ENCODE measurements at places on chromosomes 1 and 21. TPM values are rescaled to one million over a fixed set of nuclear protein-coding genes. Genes with fewer than 3 reads are reported as not detected.
A peak's percentile ranks its signal among the peaks of the same experiment; 100 is the strongest.

- H3K27ac ChIP-seq: no peak overlapping the region
- H3K27me3 ChIP-seq: no peaks in the 10 kb centered on the region
- no peak for DNase-seq
- no peaks in the 10 kb centered on the region for H3K36me3 ChIP-seq
Observed at GRCh38 chr1:225746361-225747179, 31.1 kb upstream of the SRP9 start.

DNA sequence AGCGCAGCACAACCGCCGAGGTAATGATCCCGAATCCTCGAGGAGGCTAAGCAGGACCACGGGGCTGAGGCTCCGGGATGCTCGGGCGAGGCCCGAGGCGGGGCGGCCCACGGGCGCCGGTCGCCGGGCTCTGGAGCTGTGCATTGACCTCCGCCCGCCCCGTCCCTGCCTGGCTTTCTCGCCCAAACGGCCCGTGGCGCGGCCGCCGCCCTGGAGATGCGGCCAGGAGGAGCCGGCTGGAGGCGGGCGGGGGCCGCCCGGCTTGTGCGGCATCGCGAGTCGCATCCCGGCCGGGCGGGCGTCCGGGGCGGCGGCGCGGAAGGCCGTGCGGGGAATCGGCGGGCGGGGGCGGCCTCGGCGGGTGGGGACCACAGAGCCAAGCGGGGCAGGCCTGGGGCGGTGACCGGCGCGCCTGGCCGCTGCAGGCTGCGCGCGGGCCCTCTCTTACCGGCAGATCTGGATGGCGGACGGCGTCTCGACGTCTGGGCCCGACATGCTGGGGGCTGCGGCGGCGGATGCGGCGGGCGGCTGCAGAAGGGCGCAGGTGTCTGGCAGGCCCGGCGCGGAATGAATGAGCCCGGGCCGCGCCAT is 663 bp downstream of the ACOT7 start:
- H3K27ac ChIP-seq: peak overlapping the region; percentile 80
- no peaks in the 10 kb centered on the region for H3K27me3 ChIP-seq
- no peak for DNase-seq
- peak overlapping the region; percentile 84 for H3K4me3 ChIP-seq
- H3K36me3 ChIP-seq: peaks cover 2% of the 10 kb centered on the region

GRCh38 chr21:46650476-46651098 is 15.1 kb downstream of the PRMT2 start:
- H3K27me3 ChIP-seq: no peaks in the 10 kb centered on the region
- H3K4me1 ChIP-seq: peaks cover 29% of the 10 kb centered on the region
- peak overlapping the region; percentile 40 for H3K27ac ChIP-seq
- peaks cover 93% of the 10 kb centered on the region for H3K36me3 ChIP-seq
- no peak for DNase-seq
- no peak overlapping the region for H3K4me3 ChIP-seq

DNA sequence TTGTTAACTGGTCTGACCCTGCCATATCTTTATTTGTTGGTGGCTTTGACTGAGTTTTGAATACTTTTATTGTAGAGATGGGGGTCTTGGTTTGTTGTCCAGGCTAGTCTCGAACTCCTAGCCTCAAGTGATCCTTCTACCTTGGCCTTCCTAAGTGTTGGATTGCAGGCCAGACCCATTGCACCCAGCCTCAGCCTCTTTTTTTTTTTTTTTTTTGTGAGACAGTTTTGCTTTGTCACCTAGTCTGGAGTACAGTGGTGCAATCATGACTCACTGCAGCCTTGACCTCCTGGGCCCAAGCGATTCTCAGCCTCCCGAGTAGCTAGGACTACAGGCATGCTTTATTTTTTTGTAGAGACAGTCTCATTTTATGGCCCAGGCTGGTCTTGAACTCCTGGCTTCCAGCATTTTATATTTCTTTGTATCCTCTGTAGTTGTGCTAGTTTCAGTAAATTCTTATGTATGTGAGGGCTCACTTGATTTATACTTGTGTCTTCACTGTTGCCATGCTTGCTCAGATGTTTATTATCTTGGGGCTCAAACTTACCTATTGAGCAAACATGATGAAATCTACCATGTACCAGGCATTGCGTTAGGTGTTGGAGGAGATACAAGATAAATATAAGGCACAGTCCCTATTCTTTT is 24.1 kb downstream of the THRAP3 start:
- DNase-seq: no peak
- peaks cover 31% of the 10 kb centered on the region for H3K36me3 ChIP-seq
- H3K27ac ChIP-seq: peak overlapping the region; percentile 76
- H3K4me3 ChIP-seq: no peak overlapping the region
- H3K4me1 ChIP-seq: peaks cover 52% of the 10 kb centered on the region

GRCh38 chr21:44884097-44884496 is 10.6 kb upstream of the PTTG1IP start:
- no peak overlapping the region for H3K4me3 ChIP-seq
- peaks cover 12% of the 10 kb centered on the region for H3K36me3 ChIP-seq
- H3K27ac ChIP-seq: peak overlapping the region; percentile 16
- DNase-seq: no peak

DNA sequence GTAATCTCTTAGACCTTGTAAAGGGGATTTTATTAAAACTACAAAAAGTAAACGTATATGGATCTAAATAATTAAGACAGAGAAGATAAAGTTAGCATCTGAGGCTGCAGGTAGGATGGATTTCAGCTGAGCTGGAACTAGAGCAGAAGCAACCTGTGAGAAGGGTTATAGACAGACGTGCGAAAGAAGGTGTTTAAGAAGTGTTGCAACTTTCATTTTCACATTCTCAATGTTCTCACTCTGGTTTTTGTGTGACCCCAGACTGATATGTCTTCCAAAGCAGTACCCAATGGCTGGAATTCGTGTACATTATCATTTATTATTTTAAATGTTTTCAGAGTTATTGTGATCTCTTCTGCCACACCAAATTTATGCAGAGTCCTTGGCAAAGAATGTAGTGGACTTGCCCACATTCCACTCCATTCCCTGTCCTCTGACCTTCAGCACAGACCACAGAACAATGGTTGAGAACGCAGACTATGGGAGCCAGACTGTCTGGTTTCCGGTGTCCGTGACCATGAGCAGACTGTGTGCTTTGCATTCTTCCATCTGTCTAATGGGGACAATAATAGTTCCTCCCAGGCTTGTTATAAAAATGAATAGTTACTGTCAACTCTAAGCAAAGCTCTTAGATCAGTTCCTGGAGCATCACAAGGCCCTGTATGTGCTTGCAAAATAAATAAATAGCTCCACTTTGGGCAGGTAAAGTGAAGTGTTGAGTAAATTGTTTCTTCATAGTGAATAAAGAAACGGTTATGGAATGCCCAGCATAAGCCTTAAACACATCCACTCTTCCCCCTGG is 140.6 kb upstream of the SAMSN1 start:
- peaks cover 2% of the 10 kb centered on the region for H3K36me3 ChIP-seq
- H3K4me1 ChIP-seq: peaks cover 43% of the 10 kb centered on the region
- H3K27me3 ChIP-seq: no peaks in the 10 kb centered on the region
- no peak overlapping the region for H3K4me3 ChIP-seq
- H3K27ac ChIP-seq: peak overlapping the region; percentile 3

GRCh38 chr1:25738499-25738898 is 61.5 kb upstream of the SELENON start:
- H3K27me3 ChIP-seq: no peaks in the 10 kb centered on the region
- no peak overlapping the region for H3K27ac ChIP-seq
- no peak overlapping the region for H3K4me3 ChIP-seq

DNA sequence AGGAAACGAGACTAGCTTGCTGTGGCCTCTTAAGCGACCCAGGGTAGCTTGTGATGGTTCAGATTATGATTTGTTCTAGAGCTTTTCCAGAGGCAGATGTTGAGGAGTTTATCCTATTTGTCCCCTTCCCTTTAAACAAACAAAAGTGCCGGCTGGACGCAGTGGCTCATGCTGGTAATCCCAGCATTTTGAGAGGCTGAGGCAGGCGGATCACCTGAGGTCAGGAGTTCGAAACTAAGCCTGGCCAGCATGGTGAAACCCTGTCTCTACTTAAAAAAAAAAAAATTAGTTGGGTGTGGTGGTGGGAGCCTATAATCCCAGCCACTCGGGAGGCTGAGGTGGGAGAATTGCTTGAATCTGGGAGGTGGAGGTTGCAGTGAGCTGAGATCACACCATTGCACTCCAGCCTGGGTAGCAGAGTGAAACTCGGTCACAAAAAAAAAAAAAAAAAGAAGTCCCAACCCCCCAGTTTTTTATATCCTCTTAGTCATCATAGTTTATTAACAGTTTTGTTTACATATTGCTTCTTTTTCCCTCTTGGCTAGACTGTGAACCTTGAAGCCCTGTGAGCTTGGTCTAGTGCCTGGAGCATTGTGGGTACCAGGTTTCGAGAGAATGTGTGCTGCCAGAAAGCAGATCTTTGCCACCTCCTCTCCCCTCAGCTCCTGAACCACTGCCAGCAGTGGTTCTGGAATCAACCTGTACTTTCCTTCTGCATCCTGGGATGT is 29.8 kb downstream of the MAPKAPK2 start:
- peaks cover 77% of the 10 kb centered on the region for H3K4me1 ChIP-seq
- H3K36me3 ChIP-seq: no peaks in the 10 kb centered on the region
- no peaks in the 10 kb centered on the region for H3K27me3 ChIP-seq
- no peak overlapping the region for H3K4me3 ChIP-seq
- H3K27ac ChIP-seq: peak overlapping the region; percentile 79

GRCh38 chr1:58584082-58584895 is 7.2 kb upstream of the TACSTD2 start:
- DNase-seq: peak; percentile 26
- H3K27ac ChIP-seq: no peak overlapping the region
- H3K36me3 ChIP-seq: no peaks in the 10 kb centered on the region

- DNase-seq: no peak
- no peaks in the 10 kb centered on the region for H3K4me1 ChIP-seq
- no peak overlapping the region for H3K4me3 ChIP-seq
- no peak overlapping the region for H3K27ac ChIP-seq
- H3K27me3 ChIP-seq: peaks cover 2% of the 10 kb centered on the region
Observed at GRCh38 chr1:244254467-244254866, 197.2 kb downstream of the ADSS2 start.

DNA sequence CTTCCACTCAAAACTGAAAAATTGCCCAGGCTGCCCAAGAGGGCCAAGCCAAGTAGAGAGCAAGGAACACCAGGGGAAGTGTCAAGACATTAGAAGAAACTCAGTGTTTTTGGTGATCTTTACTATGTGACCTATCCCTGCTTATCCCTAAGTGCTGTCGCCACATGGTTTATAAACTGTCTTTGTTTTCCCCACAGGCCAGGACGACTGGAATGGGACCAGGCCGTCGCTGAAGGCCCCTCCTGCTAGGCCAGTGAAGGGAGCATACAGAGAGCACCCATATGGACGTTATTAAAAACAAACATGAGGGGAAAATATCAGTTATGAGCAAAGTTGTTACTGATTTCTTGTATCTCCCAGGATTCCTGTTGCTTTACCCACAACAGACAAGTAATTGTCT is 28.7 kb downstream of the KHDRBS1 start:
- no peak for DNase-seq
- H3K27me3 ChIP-seq: no peaks in the 10 kb centered on the region
- H3K4me3 ChIP-seq: no peak overlapping the region
- no peak overlapping the region for H3K27ac ChIP-seq
- H3K36me3 ChIP-seq: peaks cover 58% of the 10 kb centered on the region
- H3K4me1 ChIP-seq: no peaks in the 10 kb centered on the region

DNA sequence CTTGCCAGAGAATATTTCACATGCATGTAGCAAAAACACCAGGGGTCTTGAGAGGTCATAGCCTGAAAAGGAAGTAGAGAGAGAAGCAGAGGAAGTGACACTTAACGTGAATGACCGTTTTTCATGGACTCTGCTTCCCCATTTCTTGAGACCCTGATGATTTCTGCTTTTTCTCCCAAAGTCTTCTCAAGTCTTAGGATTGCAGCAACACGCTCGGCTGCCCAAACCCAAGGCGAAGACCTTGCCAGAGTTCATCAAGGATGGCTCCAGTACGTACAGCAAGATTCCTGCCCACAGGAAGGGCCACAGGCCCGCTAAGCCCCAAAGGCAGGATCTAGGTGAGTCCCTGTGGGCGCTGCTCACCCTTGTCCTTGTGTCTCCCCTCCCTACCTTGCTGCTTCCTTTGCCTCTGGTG is 12.8 kb downstream of the THEMIS2 start:
- no peak overlapping the region for H3K27ac ChIP-seq
- DNase-seq: no peak
- H3K4me1 ChIP-seq: peaks cover 54% of the 10 kb centered on the region
- no peaks in the 10 kb centered on the region for H3K27me3 ChIP-seq

GRCh38 chr1:54835131-54835898 is 34.2 kb upstream of the TTC22 start:
- H3K27ac ChIP-seq: no peak overlapping the region
- no peaks in the 10 kb centered on the region for H3K27me3 ChIP-seq
- DNase-seq: no peak
- no peaks in the 10 kb centered on the region for H3K4me1 ChIP-seq

DNA sequence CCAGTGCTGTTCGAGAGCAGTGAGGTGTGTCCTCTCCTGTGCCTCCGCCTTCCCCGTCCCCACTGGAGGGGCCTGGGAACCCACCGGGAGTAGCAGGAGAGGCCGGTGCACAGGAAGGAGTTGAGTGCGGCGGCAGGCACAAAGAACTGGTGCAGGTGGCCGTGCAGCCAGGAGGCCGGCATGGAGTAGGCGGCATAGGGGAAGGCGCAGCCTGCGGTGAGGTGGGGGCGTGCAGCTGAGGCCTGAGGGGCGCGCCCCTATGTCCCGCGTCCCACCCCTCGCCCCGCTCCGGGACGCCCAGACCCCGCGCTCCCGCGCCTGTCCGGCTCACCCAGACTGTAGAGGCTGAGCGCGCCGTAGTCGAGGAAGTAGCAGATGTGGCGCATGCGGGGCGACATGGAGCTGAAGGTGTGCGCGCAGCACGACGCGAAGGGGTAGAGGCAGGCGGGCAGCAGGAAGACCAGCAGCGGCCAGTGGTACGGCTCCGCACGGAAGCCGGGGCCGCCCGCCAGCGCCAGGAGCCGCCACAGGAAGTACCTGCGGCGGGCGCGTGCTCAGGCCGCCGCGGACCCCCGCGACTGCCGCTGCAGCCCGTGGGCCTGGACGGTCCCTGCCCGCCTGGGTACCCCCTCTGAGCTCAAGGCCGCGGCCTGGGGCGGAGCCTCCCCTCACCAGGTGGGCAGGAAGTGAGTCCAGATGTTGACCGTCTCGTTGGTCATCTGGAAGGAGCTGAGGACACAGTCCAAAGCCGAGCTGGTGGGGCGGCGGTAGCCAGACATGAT is 2.2 kb downstream of the PAQR6 start:
- peaks cover 3% of the 10 kb centered on the region for H3K36me3 ChIP-seq
- peak; percentile 64 for DNase-seq
- peak overlapping the region; percentile 73 for H3K27ac ChIP-seq
- peak overlapping the region; percentile 70 for H3K4me3 ChIP-seq
- no peaks in the 10 kb centered on the region for H3K27me3 ChIP-seq

The MROH9 gene
- not detected for total RNA-seq

The KRTAP10-11 gene
- not detected for total RNA-seq

The CROCC gene
- 27.7 TPM for total RNA-seq

The SLAMF8 gene
- 0.54 TPM for total RNA-seq

The NFASC gene
- total RNA-seq: not detected

The SPRR2E gene
- not detected for total RNA-seq

The ERG gene
- total RNA-seq: not detected

The CCDC190 gene
- total RNA-seq: not detected

The SEMA6C gene
- 3.7 TPM for total RNA-seq

The GBP7 gene
- 0.20 TPM for total RNA-seq

Measured in activated CD8-positive, alpha-beta T cell treated with anti-CD3 and anti-CD28 coated beads for 36 hours (primary cell).